Bronchus fibroblast of lung (primary cell): ENCODE measurements at places on chromosomes 1 and 21. TPM values are rescaled to one million over a fixed set of nuclear protein-coding genes. Genes with fewer than 3 reads are reported as not detected.

C8B gene
- not detected in 2 replicates for total RNA-seq

FAM72B gene
- 5.1 and 12.3 TPM in 2 replicates for total RNA-seq

FAM3B gene
- total RNA-seq = not detected in 2 replicates

XPR1 gene
- 10.3 and 11.8 TPM in 2 replicates for total RNA-seq

RCSD1 gene
- under 0.01 TPM in 2 replicates for total RNA-seq

ARTN gene
- total RNA-seq = 0.17 and 0.74 TPM in 2 replicates

AKR7A3 gene
- total RNA-seq = 0.59 and 0.84 TPM in 2 replicates

GNL2 gene
- 37.0 and 40.3 TPM in 2 replicates for total RNA-seq

ARHGEF11 gene
- 12.6 and 14.6 TPM in 2 replicates for total RNA-seq

CREG1 gene
- 8.3 and 11.1 TPM in 2 replicates for total RNA-seq

OR14K1 gene
- total RNA-seq = not detected in 2 replicates

CR2 gene
- total RNA-seq = not detected in 2 replicates

LCK gene
- not detected in 2 replicates for total RNA-seq

LCE1A gene
- not detected in 2 replicates for total RNA-seq

C1orf87 gene
- under 0.01 TPM in 1 of 2 replicates, not detected in the other for total RNA-seq

AGTRAP gene
- 83.9 and 85.9 TPM in 2 replicates for total RNA-seq
